ENCODE measurements at places on chromosomes 5 and 9.

- DNase-seq = peak; percentile 29
Observed at GRCh38 chr5:2740051-2740875, 11.2 kb downstream of the IRX2 start.

GRCh38 chr5:142461028-142461590 is 136.3 kb upstream of the SPRY4 start:
- no peak for DNase-seq

DNA sequence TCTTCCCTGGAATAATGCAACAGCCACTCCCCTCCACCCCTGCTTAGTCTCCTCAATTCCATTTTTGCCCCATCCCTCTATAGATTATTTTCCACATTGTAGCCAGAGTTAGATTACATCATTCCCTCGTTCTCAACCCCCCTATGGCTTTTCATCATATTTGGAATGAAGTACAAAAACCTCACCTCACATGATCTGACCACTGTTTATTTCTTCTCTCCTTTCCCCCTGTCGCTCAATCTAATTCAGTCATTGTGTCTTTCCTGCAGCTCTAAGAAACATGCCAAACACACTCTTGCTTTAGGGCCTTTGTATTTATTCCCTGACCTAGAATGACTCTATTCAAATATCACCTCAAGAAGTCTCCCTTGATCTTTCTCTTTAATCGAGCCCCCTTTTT is 22.6 kb upstream of the HK3 start:
- no peak for DNase-seq

GRCh38 chr9:96604004-96604319 is 15.7 kb downstream of the CDC14B start:
- no peak for DNase-seq

- peak; percentile 82 for DNase-seq
Observed at GRCh38 chr5:177269976-177270375, 33.5 kb downstream of the RAB24 start.

DNA sequence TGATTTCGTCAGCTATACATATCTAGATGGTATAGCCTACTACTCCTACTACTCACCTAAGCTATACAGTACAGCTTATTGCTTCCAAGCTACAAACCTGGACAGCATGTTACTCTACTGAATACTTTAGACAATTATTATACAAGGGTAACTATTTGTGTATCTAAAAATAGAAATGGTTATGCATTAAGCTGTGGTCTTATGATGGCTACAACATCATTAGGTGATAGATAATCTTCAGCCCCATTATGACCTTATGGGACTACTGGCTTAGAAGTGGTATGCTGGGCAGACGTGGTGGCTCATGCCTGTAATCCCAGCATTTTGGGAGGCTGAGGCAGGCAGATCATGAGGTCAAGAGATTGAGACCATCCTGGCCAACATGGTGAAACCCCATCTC is 40.2 kb downstream of the CERT1 start:
- no peak for DNase-seq

DNA sequence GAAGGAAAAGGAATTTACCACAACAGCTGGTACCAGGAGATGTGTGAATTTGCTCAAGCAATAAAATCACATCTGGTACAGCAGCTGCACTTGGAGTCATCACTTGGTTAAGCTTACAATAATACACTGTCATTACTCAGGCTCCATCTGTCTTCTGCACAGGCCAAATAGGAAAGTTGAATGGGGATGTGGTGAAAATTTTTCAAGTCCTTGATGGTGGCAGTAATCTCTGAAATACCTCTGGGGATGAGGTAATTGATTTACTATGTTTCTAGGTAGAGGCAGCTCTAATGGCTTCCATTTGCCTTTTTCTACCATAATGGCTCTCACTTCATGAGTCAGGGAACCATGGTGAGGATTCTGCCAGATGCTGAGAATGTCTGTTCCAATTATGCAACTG is 206.8 kb upstream of the ATP10B start:
- no peak for DNase-seq

DNA sequence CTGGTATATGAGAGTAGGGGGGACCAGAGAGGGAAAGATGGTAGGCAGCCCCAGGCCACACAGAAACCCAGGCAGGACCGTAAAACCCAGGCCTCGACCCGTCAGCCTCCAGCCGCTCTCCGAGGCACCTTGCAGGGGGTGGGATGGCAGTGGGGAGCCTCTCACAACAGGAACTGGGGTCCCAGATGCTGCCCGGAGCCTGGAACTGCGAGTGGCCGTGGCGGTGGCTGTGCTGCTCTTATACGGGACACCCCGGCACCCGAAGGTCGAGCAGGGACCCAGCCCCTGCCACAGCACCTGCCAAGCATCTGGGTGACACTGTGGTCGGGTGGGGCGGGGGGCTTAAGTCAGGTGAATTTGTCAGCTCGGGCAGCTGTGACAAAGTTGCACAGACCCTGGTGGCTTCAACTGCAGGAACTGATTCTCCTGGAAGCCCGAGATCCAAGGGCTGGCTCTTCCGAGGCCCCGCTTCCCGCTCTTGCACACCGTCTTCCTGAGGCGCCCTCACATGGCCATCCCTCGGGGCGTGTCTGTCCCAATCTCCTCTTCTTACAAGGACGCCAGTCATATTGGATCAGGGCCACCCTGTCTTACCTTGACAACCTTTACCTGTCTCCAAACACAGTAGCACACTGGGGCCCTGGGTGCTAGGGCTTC is 47.6 kb upstream of the EGFL7 start:
- peak; percentile 49 for DNase-seq

DNA sequence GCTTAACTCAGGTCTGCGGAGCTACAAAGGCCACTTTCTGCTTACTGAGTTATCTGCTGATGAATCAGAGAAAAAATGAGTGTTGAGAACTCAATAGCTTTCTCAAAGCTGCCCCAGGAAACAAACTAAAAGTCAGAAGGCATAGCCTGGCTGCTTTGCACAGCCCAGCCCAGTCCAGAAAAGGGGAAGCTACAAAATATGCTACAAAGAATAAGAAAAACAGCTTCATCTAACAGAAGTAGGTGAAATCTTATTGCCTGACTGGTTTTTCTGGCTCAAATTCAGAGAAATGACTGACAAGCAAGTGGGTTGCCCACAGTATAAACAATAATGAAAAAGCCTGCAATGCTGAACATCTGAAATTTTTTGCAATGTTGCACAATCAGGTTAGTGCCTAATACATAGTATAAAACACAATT is 156.2 kb downstream of the PPP2R2B start:
- DNase-seq = peak; percentile 68

DNA sequence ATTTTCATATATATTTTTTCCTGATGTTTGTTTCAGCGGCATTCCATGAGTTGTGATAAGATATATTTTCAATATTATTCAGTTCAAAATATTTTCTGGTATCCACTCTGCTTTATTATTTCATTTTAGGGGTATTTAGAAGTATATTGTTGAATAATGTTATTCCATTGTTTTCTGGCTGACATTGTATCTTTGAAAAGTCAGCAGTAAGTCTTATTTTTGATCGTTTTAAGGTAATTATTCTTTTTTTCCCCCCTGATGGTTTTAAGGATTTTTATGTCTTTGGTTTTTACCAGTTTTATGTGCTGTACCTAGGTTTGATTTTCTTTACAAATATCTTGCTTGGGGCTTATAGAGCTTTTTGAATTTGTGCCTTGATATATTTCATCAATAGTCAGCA is 6.6 kb upstream of the GLRA1 start:
- DNase-seq = no peak

- DNase-seq = no peak
Observed at GRCh38 chr5:68682400-68683160, 411.2 kb upstream of the SLC30A5 start.

GRCh38 chr5:72940082-72940481 is 15.8 kb upstream of the FCHO2 start:
- DNase-seq = no peak

GRCh38 chr5:174044466-174045254 is 846 bp upstream of the NSG2 start:
- DNase-seq = no peak

- DNase-seq = no peak
Observed at GRCh38 chr9:124769549-124770358, 1.4 kb downstream of the NR6A1 start.

Measured in epithelial cell of esophagus (primary cell).